ENCODE measurements at places on chromosomes 16 and 17. TPM values are rescaled to one million over a fixed set of nuclear protein-coding genes. Genes with fewer than 3 reads are reported as not detected.

Gene KRTAP16-1
- not detected for total RNA-seq

Gene TEKT3
- not detected for total RNA-seq

Gene TP53TG3F
- not detected for total RNA-seq

Gene CCL23
- 8.0 TPM for total RNA-seq

Gene GINS2
- 13.3 TPM for total RNA-seq

Gene RNU2-1
- not detected for total RNA-seq

Gene NOTUM
- total RNA-seq = not detected

Gene WWOX
- total RNA-seq = 13.2 TPM

Gene IL4R
- 33.2 TPM for total RNA-seq

- DNase-seq = peak; percentile 66
Measured at GRCh38 chr16:15034266-15035162, 21.4 kb downstream of the NTAN1 start.

DNA sequence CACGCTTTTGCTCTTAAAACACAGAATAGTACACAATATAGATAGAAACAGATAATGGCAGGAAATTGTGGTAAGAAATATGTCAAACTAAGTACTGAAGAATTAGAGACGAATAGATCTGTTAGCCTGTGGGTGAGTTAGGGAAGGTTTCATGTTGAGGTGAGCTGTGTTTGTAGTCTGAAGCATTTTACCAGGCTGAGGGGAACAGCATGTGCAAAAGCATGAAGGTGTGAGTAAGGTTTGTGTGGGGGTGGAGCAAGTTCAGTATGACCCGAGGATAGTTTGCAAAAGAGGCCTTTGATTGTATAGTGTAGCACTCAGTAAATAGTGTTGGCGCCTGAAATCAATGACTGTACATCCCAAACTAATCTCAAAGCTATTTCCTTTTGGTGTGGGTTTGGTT is 13.8 kb downstream of the IGSF6 start:
- no peak for DNase-seq

DNA sequence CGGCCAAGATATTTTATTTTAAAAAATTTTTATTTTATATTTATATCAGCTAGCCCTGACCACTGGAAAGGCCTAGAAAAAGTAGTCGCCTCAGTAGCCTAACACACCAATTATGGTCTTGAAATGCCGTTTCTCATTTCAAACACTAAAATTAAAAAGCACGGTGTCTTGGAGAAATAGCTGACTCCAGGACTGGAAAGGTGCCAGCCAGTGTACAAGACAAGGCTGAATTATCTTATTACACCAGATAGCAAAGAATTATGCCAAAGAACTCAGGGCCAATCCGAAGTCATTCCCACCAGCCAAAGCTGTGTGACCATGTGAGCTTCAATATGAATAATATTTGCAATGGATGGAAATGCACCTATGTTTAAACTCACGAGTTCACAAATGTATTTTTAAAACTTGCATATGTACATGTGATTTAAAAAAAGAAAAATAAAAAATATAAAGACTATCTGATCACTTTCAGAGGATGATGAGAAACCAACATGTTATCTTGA is 19.9 kb upstream of the ATP2C2 start:
- DNase-seq = no peak

DNA sequence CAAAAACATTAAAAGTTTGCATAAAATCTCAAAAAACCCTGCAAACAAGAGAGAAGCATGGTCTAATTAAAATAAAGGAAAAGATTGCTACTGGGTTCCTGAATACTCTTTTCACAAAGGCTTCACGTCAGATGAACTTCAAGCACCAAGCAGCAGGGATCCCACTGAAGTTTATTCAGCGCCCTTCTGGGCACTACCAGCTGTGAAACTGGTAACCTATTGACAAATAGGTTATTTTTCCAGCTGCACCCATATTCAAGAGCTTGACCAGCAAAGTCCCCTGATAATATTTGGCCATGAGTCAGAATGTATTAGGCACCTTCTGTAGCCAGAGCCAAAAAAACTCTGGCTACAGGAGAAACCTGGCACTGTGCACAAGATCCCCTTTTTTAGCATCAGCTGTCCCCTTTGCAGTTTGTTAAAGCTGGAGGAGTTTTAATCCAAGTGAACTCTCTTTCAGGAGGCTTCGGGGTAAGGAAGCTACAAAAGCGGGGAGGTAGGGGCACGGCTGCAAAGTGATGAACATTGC is 60.3 kb downstream of the GRIN2A start:
- DNase-seq = no peak

- no peak for DNase-seq
Measured at GRCh38 chr16:86085795-86086194, 186.8 kb downstream of the IRF8 start.

- no peak for DNase-seq
Measured at GRCh38 chr16:66920924-66921680, 2.4 kb upstream of the CDH16 start.

- no peak for DNase-seq
Measured at GRCh38 chr16:1527836-1528811, 5.3 kb upstream of the TMEM204 start.

DNA sequence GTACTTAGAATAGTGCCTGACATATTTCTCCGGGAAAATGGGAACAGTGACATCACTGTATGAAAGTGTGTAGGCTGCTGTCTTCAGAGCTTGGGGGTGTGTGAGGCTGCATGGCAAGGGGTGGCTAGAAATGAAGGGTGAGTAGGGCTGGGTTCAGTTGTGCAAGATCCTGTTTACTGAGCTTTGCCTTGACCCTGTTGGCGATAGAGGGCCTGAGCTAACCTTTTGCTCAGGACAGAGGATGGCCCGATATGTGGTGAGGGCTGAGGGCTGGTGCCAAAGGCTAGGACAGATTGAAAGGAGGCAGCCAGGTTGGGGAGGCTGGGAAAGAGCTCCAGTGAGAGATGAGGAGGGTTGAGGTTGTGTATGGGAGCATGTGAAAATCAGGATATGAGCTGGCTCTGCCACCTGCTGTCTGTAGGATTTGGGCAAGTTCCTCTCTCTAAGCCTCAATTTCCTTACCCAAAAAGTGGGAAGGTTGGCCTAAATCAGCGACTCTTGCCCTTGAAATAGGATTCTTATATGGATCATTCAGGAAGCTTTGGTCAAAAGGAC is 6.0 kb upstream of the CCL1 start:
- DNase-seq = no peak

GRCh38 chr17:34820922-34821321 is 140.3 kb downstream of the CCT6B start:
- no peak for DNase-seq

DNA sequence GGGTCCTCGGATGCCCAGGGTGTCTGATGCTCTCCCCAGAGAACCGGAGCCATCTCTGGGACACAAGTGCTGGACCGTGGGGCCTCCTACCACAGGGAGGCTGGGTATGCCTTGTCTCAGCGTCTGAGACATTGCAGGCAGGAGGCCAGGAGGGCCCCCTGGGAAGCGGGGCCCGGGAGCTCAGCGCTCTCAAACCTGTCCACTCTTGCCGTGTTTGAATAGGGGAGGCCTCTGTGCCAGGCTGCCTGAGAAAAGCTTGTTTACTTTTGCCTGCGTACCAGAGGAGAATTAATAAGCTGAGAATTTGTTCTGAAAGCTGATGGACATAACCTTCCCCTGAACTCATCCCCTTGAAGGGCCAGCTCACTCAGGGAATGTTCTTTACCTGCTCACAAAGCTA is 163.8 kb downstream of the NTN1 start:
- no peak for DNase-seq

- DNase-seq = no peak
Measured at GRCh38 chr17:44324092-44324570, 492 bp downstream of the SLC25A39 start.

DNA sequence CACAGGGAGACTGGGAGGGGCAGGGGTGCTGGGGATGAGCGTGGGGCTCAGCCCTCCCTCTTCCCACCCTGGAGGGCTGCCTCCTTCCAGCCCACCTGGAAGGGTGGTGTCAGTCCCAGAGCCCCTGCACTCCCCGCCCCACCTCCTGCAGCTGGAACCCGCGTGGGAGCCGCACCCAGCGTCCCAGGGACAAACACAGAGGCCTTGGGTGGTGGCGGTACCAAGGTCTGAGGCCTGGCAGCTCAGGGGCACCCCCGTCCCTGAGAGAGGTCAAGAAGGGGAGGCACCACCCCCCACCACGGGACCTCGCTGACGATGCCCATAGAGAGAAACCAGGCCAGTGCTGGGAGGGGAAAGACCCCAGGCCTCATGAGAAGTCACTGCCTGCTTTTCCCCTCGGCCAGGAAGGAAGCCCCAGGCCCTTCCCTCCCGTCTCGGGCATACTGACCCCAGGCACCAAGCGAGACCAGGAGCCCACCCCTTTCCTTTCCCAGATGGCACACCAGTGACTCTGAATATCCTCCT is 4.1 kb downstream of the HS3ST6 start:
- no peak for DNase-seq

DNA sequence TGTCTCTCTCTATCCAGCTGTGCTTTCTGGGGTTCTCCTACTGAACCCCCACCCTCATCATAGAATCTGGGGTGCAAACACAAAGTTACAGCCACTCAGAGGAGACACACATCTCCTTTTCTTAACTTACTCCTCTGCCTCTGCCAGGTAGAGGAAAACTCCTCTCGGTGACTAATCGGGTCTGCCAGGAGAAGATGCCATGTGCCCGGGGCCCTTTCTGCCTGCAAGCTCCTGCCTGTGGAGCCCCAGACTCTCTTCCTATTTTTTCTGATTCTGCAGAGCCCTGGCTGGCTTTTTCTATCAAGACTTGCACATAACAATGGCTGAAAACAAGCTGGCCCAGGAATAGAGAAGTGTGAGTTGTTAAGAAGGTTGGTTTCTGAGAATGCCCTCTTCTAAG is 10.4 kb downstream of the SLC6A4 start:
- DNase-seq = no peak

GRCh38 chr17:36647636-36648035 is 46.3 kb downstream of the MRM1 start:
- no peak for DNase-seq

DNA sequence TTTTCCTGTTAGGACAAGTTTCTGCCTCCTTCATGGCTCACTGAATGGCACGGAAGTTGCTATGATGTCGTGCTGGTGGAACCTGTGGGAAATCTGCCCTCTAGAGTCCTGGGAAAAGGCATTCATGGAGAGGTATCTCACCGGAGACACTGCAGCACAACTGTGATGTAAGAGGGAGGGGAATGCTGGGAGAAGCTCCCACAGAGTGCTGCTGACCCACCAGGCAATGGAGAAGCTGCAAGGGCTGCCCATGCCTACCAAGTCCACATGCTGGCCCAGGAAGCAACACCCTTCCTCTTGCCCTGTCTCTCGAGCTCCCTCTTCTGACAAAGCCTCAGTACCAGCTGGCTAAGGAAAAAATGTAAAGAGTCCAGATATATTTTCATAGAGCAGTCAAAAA is 45.2 kb upstream of the SLC5A11 start:
- DNase-seq = no peak

- no peak for DNase-seq
Measured at GRCh38 chr17:58315281-58315711, 13.3 kb downstream of the TSPOAP1 start.

DNA sequence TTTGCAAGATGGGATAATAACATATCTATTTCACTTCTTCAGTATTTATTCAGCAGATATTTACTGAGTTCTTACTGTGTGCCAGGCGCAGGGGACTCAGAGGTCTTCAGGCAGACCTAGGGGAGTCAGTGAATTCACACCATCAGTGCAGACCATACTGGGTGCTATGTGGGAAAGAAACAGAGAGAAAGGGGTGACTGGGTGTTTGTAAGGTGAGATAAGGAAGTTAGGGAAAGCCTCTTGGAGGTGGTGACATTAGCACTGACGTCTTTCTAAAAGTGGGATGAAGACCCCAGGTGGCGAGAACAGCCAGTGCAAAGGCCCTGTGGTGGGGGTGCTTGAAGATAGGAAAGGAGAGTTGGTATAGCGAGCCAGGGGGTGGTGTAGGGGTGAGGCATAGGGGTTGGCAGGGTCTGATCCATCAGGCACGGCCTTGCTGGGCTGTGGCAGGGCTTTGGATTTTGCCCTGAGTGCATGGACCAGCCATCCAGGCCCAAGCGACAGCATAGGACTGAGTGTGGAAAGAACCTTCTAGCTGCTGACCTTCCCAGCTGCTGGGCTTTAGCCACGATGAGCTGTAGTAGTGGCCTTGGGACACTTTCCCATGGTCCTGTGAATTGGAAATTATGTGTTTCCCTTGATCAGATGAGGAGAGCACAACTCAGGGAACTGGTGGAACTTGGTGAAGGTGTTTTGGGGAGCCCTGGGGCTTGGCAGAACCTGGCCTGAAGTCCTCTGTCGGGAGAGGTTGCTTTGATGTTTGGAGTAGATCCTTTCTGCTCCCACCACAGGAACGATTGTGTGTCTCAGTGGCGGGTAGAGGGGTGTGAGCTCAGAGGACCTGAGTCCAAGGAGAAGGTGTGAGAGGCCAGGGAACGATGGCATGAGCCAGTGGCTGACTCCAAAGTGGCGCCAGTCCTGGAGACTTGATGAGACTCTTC is 3.9 kb upstream of the SOCS1 start:
- DNase-seq = no peak

- DNase-seq = no peak
Measured at GRCh38 chr17:78616946-78617345, 39.8 kb upstream of the DNAH17 start.

GRCh38 chr17:66830451-66830850 is 4.5 kb upstream of the CACNG5 start:
- no peak for DNase-seq

DNA sequence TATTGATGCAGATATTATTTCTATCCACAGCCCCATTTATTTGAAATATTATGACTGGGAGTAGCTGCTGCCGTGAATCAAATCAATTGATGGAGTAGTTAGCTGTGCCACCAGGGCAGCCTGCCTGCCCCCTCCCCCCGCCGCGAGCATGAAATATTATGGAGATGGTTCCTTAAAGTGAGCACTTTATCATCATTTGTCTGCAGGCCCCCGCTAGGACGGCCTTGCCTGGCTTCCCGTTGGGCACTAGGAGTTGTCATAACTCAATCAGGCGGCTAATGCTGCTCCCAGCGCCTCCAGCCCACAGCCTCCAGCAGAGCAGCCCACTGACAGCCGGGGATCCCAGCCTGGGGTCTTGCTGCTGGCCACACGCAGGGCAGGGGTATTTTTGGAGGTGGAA is 173.9 kb downstream of the SALL1 start:
- DNase-seq = no peak

GRCh38 chr16:349211-349610 is 3.3 kb downstream of the AXIN1 start:
- no peak for DNase-seq

- no peak for DNase-seq
Measured at GRCh38 chr16:76237471-76237870, 39.7 kb upstream of the CNTNAP4 start.

- DNase-seq = no peak
Measured at GRCh38 chr17:42677921-42678781, 1.4 kb upstream of the PLEKHH3 start.

- DNase-seq = no peak
Measured at GRCh38 chr17:43025766-43026537, 921 bp downstream of the RND2 start.

- DNase-seq = peak; percentile 45
Measured at GRCh38 chr17:31724619-31725018, 134.4 kb downstream of the COPRS start.

Measured in pulmonary artery endothelial cell (primary cell).